ENCODE measurements at places on chromosomes 12 and 14.

DNA sequence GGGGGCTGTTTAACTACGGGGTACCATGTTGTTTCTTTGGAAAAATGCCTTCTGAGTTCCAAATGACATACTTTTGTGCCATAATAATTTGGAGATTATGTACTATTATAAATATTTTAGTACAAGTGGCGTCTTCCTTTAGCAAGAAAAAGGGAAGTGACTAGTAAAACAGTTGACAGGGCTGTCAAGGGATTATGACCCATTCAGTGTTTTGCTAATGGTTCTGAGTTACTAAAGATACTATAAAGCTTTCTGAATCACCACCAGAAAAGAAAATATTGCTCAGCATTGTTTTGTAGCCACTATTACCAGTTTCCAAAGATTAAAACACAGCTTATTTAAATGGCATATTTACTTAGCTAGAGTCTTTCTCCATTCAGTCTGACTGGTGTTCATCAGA lies 334.9 kb downstream of the SNAPC1 start:
- no peak for DNase-seq

DNA sequence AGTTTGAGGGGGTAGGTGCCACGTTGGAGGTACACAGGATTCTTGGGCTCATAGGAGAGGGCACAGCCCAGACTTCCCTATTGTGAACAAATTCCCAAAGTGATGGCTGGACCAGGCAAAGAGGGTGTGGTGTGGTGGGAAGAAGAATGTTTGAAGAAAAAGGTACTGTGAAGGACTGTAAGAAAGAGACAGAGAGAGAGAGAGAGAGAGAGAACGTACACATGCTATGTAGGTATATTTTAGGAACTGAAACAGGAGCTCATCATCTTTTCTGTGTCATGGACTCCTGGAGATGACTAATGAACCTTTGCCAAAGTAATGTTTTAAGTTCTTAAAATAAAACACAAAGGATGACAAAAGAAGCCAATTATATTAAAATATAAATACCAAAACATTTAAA lies 24.5 kb downstream of the SLC17A8 start:
- no peak for DNase-seq

DNA sequence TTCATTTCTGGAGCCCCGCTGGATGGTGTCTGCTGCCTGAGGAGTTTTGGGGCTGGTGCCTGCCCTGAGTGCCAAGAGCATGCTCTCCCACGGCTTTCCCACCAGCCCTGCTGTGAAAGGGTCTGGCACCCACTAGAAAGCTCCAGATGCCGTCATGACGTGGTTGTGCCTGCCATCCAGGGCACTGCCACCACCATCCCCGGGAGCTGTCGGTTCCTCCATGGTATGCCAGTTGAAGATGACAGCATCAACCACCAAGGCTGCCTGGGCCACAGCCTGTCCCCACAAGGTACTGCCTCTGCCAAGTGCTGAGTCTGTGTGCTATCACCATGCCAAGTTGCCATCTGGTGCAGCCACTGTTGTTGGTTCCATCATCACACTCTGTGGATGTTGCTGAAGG lies 85.9 kb downstream of the TTC8 start:
- no peak for DNase-seq

- DNase-seq = no peak
Observed at GRCh38 chr12:46893434-46893833, 67.6 kb upstream of the SLC38A4 start.

DNA sequence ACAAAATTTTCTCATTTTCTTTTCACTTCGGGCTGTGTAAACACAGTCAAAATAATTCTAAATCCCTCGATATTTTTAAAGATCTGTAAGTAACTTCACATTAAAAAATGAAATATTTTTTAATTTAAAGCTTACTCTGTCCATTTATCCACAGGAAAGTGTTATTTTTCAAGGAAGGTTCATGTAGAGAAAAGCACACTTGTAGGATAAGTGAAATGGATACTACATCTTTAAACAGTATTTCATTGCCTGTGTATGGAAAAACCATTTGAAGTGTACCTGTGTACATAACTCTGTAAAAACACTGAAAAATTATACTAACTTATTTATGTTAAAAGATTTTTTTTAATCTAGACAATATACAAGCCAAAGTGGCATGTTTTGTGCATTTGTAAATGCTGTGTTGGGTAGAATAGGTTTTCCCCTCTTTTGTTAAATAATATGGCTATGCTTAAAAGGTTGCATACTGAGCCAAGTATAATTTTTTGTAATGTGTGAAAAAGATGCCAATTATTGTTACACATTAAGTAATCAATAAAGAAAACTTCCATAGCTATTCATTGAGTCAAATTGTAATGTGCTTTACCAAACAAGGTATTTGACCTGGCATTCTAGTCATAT lies 4.8 kb downstream of the CDKN1B start:
- DNase-seq = no peak

DNA sequence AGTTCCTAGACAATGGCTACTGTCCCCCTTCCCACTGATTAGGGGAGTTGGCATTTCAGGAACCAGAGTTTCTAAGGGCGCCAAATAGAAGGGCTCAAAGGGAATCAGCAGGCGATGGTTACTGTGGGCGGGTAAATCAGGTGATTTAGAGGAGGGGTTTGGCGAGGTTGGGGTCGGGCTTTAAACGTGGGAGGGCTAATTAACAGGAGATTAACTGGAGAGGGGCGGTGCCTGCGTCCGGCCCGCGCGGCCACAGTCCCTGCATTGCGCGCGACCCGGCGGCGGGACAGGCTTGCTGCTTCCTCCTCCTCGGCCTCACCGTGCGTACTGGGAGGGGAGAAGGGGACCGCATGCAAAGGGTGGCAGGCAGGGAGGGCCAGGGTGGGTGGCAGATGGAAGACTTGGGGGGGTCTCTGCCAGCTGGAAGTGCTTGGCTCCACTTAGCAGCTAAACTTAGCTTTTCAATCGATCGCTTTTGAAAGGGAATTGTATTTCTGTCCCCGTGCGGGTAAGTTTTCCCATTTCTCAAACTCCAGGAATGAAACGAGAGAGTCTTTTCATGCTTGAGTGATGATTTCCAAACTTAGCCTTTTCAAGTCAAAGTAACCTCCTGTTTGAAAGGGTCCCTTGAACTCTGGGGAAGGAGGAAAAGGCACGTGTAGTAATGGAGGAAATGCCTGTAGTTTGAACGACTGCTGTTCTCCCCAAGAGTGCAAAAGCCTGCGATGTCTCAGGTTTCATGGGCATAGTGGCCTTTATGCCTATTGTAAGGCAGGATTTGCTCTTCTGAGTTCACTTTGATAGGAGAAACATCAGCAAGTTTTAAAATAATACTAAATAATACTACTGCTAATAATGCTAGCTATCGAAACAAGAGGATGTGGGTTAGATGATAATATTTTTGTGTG lies at the start of gene MGST1:
Gene MGST1, plus strand, starts transcription at position 255 of the 908 bp plus-strand sequence. CDS start 6,608 bp downstream, outside the sequence.
- DNase-seq = no peak

- DNase-seq = no peak
Observed at GRCh38 chr12:27965966-27966365, 6.6 kb downstream of the PTHLH start.

- peak; percentile 89 for DNase-seq
Observed at GRCh38 chr12:6423267-6424007, 21.3 kb upstream of the CD27 start.

GRCh38 chr12:94041850-94042249 lies 106.5 kb upstream of the PLXNC1 start:
- DNase-seq = no peak

DNA sequence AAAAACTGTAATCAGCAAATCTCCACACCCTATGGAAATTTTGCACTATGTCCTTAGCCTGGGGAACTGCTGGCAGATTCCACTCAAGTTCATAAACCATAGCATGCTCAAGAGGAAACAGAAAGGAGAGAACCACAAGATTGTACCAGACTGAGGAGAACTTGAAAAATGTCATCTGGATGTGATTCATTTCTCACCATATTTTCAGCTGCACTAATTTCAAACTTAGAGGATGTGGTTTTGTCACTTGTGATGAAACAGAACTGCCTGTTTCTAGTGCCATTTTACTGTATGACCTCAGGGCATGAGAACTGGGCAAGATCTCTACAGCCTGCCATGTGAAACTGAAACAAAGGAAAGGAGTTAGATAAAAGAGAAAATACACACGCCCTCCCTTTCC lies 1493.1 kb upstream of the FLRT2 start:
- peak; percentile 16 for DNase-seq

- no peak for DNase-seq
Observed at GRCh38 chr12:106299202-106299774, 3.2 kb upstream of the TCP11L2 start.

DNA sequence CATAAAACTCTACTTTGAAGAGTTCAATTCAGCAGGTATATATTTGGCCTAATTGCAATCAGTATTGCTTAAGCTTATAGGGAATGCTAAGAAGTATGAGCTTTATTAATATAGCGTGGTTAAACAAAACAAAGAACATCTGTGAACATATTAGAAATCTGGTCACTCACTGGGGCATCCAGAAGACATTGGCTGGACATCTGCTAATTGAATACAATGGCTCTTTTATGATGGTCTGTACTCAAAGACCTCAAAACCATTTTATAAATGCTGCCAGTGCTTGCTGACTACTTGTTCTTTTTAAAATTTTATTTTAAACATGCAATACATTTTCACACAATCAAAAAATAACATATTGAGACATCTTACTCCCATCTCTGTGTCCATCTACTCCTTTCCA lies 173.0 kb downstream of the STXBP6 start:
- no peak for DNase-seq

DNA sequence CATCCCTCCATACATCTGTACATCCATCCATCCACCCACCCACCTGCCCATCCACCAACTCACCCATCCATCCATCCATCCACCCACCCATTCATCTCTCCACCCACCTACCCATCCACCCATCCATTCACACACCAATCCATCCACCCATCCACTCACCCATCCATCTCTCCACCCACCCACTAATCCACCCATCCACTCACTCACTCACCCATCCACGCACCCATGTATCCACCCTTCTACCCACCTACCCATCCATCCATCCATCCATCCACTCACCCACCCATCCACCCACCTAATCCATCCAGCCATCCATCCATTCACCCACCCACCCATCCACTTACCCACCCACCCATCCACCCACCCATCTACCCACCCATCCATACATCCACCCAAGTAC lies 16.2 kb downstream of the GALNT9 start:
- no peak for DNase-seq

DNA sequence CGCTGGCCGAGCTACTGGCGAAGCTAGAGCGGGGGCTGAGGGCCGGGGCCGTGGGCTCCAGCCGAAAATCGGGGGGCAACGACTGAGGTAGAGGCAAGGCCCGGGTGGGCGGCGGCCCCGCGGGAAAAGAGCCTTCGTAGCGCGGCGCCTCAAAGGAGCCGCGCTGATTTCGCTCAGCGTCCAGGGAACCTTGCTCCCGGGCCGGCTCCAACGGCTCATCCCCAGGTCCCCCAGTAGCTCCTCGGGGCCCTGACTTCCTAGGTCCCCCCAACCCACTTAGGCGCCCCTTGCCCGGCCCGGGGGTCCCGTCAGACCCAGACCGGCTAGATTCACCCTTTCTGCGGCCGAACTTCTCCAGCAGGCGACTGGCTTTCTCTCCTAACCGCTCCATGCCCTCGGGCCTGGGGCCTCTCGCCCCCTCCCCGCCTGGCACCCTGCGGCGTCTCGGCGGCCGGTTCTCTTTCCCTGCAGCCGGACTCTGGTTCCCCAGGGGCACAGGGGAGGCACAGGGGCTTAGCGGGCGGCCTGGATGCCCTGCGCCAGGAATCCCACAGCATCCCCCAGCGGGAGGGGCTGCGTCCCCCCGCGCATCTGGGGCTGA lies 375 bp downstream of the AJUBA start:
- no peak for DNase-seq

All from CD4-positive, alpha-beta T cell treated with Interleukin-21 for 1 hour (primary cell).